Neural progenitor cell (in vitro differentiated cells): ENCODE measurements at places on chromosomes 7 and 10. TPM values are rescaled to one million over a fixed set of nuclear protein-coding genes. Genes with fewer than 3 reads are reported as not detected.

GRCh38 chr10:71575934-71576801, 143.4 kb downstream of the C10orf105 start:
- no peak overlapping the region for H3K27ac ChIP-seq
- no peak for DNase-seq
- no peak overlapping the region for H3K4me3 ChIP-seq
- peaks cover 35% of the 10 kb centered on the region for H3K4me1 ChIP-seq

GRCh38 chr10:125010362-125010761, 68.4 kb downstream of the ZRANB1 start:
- H3K36me3 ChIP-seq: no peaks in the 10 kb centered on the region
- peak overlapping the region; percentile 25 for H3K27ac ChIP-seq
- H3K27me3 ChIP-seq: no peaks in the 10 kb centered on the region
- peaks cover 23% of the 10 kb centered on the region for H3K4me1 ChIP-seq
- no peak overlapping the region for H3K4me3 ChIP-seq

- H3K27me3 ChIP-seq: no peaks in the 10 kb centered on the region
- H3K36me3 ChIP-seq: no peaks in the 10 kb centered on the region
- H3K4me1 ChIP-seq: no peaks in the 10 kb centered on the region
- no peak overlapping the region for H3K27ac ChIP-seq
- DNase-seq: no peak
Observed at GRCh38 chr7:15556339-15557105, 5.3 kb downstream of the AGMO start.

Gene MYOZ1
- total RNA-seq: 1.2 and 1.9 TPM in 2 replicates

Gene DNMBP
- 24.1 and 26.7 TPM in 2 replicates for total RNA-seq
